DMS79 (cell line): ENCODE measurements at places on chromosomes 5 and 9.

DNA sequence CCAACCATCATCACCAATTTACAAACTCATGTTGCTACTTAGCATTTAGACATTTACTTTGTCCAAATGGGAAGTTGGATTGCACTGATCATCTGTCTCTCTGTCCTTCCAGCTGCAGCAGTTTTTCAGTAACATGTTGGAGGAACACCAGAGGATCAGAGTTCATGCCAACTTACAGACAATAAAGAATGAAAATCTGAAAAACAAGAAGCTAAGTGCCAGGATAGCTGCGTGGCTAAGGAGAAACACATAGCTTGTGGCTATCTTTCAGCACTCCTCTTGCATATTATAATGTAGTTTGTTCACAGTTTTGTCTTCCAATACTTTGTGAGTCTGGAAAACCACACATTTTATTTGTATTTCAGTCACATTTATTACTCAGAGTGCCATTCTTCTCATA is 6.4 kb upstream of the ARL14EPL start:
- DNase-seq = no peak

DNA sequence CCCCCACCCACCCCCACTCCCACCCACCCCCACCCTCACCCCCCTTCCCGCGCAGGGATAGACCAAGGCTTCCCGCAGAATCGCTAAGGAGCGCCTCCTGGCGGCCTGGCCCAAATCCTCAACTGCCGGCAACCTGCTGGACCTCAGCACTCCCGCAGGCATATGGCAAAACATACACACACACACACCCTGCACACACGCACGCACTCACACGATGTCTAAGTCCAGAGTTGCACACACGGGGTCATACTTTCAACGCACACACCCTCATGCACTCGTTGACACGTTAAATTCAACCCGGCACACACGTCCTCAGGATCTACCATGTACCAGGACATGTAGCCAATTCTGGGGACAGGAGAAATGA is 1.7 kb downstream of the CPLX2 start:
- DNase-seq = no peak

GRCh38 chr9:133726401-133727276 is 11.5 kb downstream of the SARDH start:
- peak; percentile 40 for DNase-seq

DNA sequence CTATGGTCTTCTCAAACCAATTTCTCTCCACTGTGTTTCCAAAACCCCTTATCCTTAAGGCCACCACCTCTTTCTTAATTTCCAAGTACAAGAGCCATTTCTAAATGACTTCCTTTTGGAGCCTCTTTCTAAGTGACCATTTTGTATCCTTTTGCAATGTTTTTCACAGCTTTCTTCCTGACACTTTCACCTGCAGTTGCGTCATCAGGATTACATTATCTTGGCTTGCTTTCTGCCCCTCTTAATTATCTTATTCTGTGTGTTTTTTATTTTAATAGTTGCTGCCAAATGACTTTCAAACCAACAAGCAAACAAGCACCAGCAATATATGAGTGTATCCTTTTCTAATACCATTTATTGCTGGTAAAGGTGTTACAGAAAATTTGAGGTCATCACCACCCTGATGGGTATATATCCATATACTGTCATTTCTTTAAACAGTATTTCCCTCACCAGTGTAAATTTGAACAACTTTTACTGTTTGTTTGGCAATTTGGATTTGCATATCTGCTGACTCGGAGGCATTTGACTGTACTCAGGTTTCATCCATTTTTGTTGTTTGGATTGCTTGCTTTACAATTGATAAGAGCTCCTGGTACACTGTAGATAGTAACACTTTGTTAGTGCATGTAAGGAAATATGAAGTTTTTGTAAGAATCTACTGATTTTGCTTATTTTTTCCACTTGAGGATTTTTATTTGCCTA is 5.4 kb upstream of the ANXA1 start:
- no peak for DNase-seq
